Omental fat pad (tissue), 4 donors: ENCODE measurements at places on chromosomes 2 and 18. TPM values are rescaled to one million over a fixed set of nuclear protein-coding genes. Genes with fewer than 3 reads are reported as not detected.

The MAB21L4 gene
- total RNA-seq = not detected

The ANKAR gene
- total RNA-seq = 7.3 TPM

The MORN2 gene
- 14.3 TPM for total RNA-seq

The DARS1 gene
- 61.6 TPM for total RNA-seq

The RAB6C gene
- total RNA-seq = not detected

The REG3G gene
- 0.65 TPM for total RNA-seq

The RTKN gene
- total RNA-seq = 22.7 TPM

The SKA1 gene
- not detected for total RNA-seq

DNA sequence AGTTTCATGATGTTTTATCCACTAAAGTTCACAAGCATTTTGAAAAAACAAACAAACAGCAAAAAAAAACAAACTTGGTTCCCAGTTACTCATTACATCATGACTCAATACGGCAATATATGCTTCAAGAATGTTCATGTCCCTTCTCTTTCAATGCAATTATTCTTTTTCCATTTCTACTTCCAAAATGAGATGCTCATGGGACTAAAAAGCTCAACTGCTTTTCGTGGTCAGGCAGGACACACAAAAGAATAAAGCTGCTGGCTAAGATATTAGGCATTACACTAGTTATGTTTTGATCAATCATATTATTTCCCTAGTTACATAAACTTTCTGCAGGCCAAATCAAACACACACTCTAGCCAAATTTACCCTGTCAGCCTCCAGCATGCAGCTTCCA lies 301.3 kb downstream of the EPHA4 start:
- no peak for DNase-seq

GRCh38 chr18:35582899-35583558 lies 1.5 kb downstream of the GALNT1 start:
- no peak for DNase-seq

GRCh38 chr18:25704494-25704893 lies 352.5 kb upstream of the ZNF521 start:
- DNase-seq = no peak

DNA sequence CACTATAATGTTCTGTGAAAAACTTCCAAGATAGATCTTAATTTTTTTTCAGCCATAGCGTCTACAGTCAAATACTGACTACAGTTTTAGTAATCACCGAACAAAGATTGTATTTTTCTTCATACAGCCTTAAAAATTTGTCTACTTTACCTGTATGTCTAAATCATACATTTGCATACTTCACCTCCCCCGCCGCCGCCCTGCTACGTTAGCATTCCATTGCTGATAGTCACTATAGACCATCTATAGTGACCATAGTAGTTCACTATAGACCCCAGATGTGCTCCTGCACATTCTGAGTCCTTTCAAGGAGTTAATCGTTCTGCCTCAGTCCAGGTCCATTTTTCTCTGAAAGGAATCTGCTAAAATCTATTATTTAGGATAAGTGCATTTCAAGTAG lies 325.0 kb downstream of the CCDC178 start:
- DNase-seq = no peak

GRCh38 chr18:8889489-8889888 lies 184.1 kb downstream of the MTCL1 start:
- no peak for DNase-seq

- DNase-seq = peak; percentile 83
Observed at GRCh38 chr2:85826990-85827878, 61.6 kb downstream of the ST3GAL5 start.

DNA sequence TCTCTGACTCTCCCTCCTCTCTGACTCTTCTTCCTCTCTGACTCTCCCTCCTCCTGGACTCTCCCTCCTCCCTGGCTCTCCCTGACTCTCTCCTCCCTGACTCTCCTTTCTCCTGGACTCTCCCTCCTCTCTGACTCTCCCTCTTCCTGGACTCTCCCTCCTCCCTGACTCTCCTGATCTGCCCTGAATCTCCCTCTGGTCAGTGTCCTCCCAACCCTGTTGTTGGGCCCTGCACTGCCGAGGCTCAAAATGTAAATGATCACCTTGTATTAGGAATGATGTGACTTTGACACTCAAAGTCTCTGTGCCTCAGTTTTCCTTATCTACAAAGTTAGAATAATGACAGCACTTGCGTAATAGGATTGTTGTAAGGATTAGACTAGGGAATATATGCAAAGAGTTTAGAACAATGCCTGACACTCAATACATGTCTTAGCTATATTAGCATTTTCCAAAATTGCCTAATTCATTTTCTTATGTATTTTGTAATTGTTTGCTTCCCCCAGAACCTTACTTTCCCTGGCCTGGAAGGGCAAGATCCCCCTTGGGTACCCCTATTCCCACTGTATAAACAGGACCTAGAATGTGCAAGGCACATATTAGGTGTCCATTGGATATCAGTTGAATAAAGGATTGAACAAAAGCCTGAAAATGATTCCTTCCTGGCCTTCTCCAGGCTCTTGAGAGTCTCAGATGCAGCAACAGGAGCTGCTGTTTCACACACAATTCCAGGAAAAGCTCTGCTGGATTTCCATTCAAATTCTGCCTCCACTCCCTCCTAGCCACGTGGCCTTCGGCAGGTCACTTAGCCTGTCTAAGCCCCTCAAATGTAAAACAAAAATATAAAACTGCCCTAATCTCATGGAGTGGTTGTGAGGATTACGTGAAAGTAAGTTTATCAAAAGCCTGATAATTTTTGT lies 170.1 kb downstream of the INHBB start:
- no peak for DNase-seq

- no peak for DNase-seq
Observed at GRCh38 chr2:66730441-66730840, 295.5 kb downstream of the MEIS1 start.

DNA sequence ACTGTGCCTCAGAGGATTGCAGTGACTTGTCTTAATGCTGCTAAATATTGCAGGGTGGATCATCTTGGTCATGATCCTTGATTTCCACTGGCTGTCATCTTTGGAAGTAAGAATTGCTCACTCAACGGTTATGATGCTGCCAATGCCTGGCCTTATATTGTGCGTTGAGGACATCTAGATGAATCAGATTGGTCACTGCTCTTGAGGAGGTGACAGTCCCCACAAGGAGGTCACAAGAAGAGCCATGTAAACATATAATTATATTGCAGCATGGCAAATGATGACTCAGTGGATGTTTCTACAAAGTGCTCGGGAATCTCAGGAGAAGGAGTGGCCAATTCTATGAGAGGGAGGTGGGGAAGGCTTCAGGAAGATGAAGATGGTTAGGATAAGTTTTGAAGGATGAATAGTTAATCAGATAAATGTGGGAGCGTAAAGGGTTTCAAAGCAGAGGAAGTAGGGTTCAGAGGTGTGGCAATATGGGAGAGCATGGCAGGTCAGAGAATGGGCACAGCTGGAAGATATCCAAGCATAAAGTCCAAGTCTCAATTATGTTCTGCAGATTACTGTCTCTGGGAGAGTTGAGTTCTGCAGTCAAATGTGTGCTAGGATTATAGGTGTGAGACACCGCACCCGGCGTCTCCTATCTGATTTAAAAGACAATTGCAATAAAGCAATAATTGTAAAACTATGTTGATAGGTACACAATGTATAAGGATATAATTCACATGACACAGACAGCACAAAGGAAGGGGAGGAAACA lies 21.3 kb upstream of the TMEM131 start:
- DNase-seq = no peak

GRCh38 chr18:9659499-9660375 lies 45.4 kb upstream of the PPP4R1 start:
- DNase-seq = no peak

DNA sequence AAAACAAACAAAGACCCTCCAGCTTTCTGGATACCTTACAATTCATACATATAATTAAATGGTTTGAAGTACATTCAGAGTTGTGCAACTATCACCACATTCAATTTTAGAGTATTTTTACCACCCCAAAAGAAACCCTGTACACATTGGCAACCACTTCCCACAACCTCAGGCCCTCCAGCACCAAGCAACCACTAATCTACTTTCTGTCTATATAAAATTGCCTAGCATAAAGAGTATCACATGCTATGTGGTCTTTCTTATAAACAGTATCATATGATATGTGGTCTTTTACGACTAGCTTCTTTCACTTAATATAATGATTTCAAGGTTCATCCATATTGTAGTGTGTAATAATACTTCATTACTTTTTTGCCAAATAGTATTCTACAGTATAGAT lies 7.3 kb downstream of the IER3IP1 start:
- DNase-seq = no peak

- DNase-seq = no peak
Observed at GRCh38 chr2:180012523-180012922, 5.4 kb upstream of the CWC22 start.

- DNase-seq = no peak
Observed at GRCh38 chr2:128037649-128038048, 9.8 kb upstream of the SAP130 start.

DNA sequence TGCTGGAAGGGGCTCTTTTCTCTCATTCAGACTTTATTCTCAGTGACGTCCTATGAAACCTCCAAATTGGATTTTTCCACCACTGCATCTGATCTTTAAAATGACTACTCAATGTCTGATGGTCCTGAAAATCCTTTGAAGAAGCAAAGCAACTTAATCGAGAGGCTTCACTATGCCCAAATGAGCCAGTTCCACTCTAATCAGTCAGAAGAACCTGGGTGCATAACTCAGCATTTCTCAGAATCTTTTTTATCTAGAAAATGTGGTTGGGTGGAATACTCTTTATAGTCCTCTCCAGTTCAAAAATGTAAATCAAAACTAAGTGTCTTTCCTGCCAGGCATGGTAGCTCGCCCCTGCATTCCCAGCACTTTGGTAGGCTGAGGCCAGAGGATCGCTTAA lies 60.7 kb downstream of the PRELID3A start:
- DNase-seq = no peak

DNA sequence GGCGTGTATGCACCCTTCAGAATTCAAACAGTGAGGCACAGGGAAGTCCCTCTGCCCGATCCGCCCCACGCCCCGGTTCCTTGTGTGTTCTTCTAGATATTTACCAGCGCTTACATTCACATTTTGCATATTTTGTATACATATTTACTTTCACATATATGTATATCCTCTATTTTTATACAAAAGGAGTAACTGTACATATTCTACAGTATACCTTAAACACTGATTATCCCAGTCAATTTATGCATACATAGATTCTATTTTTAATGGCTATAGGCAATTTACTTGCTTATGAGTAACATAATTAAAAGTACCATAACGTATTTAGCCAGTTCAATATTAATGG lies 307 bp upstream of the DUSP11 start:
- no peak for DNase-seq

GRCh38 chr2:218517434-218518206 lies 50.5 kb downstream of the USP37 start:
- DNase-seq = no peak

GRCh38 chr18:74795751-74796150 lies 198.1 kb downstream of the ZNF407 start:
- DNase-seq = no peak

DNA sequence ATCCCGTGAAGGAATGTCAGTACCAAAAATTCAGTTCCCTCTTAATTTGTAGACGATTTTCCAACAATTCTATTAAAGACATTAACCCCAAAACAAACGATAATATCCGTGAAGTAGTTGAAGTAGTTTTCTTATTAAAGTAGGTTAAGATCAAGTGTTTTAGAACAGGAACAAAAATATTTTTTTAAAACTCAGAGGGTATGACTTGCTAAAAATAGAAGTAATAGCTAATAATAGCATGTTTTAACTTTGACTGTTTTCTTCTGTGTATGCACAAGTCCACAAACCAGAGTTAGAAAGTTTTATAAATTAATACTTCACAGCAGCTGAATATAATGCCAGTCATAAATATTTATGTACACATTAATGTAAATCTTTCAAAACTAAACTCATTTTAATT lies 2.4 kb downstream of the DNAJC10 start:
- DNase-seq = no peak

GRCh38 chr2:144834998-144835633 lies 315.2 kb upstream of the ZEB2 start:
- no peak for DNase-seq

DNA sequence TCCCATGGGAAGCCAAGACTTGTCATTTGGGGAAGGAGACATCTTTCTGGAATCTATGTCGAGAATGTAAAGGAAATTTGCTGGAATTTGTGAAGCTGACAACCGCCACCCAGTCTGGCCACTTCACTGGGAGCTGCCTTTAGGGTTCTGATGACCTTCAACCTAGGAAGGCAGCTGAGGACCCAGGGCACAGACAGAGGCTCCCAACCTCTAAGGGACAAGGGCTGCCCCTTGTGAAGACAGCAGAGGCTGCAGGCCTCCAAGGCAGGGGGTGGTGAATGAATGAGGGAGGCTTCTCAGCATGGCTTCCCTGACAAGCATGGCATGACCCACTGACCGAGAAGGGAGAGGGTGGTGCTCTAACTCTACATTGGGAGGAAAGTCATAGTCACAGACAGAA lies 128.9 kb upstream of the ASB18 start:
- no peak for DNase-seq

DNA sequence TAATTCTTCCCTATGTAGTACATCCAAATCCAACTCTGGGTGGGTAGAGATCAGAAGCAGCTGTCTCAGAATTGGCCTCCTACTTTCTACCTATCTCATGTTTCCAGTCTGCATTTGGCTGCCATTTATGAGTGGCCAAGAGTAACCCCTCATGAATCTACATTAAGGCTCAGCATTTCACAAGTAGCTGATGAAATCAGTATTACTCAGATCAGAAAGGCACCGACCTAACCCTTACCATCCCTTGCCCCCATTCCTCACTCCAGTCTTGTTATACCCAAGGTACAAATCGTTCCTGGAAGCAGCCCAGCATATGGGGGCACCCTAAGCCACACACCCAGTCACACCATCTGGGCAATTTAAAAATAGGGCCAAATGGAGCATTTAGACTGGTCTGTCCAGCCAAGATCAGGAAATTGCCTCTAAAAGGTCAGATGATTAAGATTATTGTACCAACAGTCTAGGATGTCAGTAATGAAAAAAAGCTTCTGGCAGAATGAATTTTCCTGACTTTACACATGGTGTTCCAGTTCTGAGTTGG lies 37.1 kb downstream of the CD28 start:
- no peak for DNase-seq

DNA sequence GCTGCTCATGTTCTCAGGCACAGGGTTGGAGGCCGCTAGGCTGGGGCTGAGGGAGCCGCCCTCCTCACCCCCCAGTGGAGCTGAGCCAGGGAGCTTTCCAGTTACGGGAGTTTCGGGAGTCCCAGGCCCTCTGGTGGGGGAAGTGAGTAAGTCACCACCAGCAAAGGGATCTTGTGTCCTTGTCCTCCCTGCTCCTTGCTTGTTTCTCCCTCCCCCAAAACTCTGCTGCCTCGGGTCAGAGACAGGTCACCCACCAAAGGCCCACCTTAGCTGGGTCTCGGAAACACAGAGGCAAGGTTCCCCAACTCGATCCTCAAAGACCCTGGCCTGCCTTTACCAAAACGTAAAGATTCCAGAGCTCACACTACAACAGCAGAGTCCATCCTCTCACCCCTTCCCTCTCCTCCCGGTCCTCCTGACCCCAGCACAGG lies 60.5 kb upstream of the POMC start:
- DNase-seq = no peak

DNA sequence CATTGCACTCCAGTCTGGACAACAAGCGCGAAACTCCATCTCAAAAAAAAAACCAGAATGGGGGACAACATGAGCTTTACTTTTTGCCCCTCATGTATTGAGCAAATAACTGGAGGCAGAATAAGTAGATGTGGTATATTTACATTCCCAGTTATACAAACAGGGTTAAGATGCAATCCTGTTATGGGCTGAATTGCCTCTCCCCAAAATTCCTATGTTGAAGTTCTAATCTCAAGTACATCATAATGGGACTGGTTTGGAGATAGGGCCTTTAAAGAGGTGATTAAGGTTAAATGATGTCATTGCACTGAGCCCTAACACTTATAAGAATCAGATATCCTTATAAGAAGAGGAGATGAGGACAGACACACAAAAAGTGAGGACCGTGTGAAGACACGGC lies 319.8 kb upstream of the KLHL29 start:
- no peak for DNase-seq
